ENCODE measurements at places on chromosomes 3 and 15.

- no peak for DNase-seq
Measured at GRCh38 chr15:101023501-101024072, 104.4 kb downstream of the LRRK1 start.

DNA sequence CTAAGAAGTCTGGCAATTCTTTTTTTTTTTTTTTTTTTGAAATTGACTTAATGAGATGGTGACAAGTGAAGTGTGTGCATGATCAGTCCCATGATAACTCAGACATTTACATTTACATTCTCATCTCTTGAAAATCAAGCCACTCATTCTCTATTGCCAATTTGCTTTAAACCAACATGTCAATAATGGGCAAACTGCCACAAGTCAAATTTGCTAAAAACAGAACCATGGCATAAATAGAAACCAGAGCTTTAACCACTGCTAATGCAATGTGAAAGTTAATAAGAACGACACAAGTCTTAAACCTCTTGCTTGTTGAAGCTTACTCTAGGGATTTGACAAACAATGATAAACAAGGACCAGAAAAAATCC, 12.0 kb upstream of the COL8A1 start:
- no peak for DNase-seq

GRCh38 chr3:131151-131888, 65.2 kb upstream of the CHL1 start:
- DNase-seq: no peak

DNA sequence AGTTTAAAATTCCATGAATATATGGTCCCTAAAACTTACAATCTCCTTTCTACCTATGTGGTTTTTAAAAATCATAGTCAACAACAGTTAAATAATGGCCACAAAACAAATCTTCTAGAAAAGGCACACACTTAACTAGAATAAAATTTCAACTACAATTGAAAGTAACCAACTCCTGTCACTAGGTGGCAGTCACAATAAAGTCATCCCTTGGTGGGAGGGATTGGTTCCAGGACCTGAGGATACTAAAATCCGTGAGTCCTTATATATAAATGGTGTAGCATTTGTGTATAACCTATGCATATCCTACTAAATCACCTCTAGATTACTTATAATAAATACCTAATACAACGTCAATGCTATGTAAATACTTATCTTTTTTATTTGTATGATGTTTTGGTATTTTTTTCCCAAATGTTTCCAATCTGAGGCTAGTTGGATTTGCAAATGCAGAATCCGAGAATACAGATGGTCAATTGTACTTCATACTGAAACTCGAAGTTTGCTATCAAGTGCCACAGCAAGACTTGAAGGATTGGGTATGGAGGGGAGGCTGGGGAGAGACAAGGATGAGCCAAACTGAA, 172.6 kb downstream of the FMN1 start:
- no peak for DNase-seq

- DNase-seq: no peak
Measured at GRCh38 chr3:147816752-147817151, 407.6 kb downstream of the ZIC1 start.

DNA sequence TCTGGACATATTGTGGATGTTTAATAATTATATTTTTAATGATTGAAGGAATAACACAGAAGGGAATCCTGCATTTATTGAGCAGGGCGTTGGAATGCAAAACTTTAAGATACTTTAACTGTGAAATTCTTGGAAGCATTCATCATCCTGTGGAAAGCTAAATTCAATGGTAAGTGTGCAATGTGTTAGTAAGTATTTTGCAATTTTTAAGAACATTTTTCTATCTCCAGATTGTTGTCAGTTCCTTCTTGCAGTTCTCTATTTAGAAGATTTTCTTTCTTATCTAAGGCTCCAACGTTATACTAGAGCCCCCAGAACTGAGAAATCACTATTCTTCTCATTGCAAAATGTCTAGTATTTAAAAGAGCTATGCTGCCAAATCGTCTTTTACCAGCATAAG, 132.2 kb upstream of the TSC22D2 start:
- DNase-seq: no peak

GRCh38 chr15:45225506-45226273, 26.3 kb upstream of the SLC28A2 start:
- no peak for DNase-seq

GRCh38 chr15:85583923-85584390, 203.6 kb downstream of the AKAP13 start:
- DNase-seq: no peak

GRCh38 chr3:130504701-130505100, 12.3 kb upstream of the COL6A6 start:
- no peak for DNase-seq

DNA sequence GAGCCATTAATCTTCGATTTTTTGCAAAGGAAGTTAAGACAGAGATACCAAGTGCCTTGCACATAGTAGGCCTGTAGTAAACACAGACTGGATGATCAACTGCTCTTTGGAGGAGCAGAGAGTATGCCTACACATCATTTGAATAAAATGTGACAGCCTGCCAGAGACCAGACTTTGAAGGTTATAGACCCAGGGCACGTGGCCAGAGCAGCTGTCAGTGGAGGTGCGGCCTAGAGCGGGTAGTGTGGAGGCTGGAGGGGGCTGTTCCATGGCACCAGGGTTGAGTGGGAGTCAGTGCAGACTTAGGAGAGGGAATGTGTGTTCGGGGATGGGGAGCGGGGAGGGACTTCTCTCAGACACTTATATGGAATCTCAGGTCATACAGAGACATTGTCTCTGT, 80.8 kb downstream of the SMAD3 start:
- DNase-seq: no peak

- no peak for DNase-seq
Measured at GRCh38 chr3:140258222-140258724, 323.3 kb downstream of the CLSTN2 start.

- DNase-seq: no peak
Measured at GRCh38 chr3:189851682-189852081, 220.5 kb downstream of the TP63 start.

GRCh38 chr3:187662848-187663409, 7.3 kb downstream of the SST start:
- no peak for DNase-seq

DNA sequence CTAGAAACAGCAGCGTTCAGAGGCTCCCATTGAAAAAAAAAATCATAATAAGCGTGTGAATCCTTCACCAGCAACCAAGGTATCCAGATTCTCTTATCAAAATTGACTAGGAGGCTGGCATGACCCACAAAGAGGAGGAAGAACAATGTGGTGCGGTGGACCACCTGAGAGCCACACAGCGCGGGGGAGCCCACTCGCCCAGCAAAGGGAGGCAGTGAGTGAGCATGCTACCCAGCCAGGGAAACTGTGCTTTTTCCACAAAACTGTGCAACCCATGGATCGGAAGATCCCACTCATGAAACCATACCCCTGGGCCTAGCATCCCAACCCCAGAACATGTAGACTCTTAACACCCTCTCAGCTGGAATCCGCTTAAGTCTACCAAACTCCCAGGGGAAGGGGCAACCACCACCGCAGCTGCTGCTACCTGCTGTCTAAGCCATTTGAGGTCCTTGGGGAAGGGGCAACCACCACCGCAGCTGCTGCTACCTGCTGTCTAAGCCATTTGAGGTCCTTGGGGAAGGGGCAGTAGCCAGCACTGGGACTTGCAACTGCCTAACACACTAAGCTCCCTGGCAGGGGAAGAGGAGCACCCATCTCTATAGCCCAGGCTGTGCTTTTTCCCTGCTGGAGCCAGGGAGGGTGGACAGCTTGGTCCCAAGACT, 102.8 kb upstream of the CLDN18 start:
- no peak for DNase-seq

- no peak for DNase-seq
Measured at GRCh38 chr3:157088601-157089454, 71.1 kb downstream of the CCNL1 start.

- no peak for DNase-seq
Measured at GRCh38 chr15:38266247-38266986, 13.8 kb downstream of the SPRED1 start.

- DNase-seq: no peak
Measured at GRCh38 chr3:21392526-21392925, 358.5 kb downstream of the ZNF385D start.

- no peak for DNase-seq
Measured at GRCh38 chr3:52005571-52005986, 9.9 kb upstream of the RPL29 start.

DNA sequence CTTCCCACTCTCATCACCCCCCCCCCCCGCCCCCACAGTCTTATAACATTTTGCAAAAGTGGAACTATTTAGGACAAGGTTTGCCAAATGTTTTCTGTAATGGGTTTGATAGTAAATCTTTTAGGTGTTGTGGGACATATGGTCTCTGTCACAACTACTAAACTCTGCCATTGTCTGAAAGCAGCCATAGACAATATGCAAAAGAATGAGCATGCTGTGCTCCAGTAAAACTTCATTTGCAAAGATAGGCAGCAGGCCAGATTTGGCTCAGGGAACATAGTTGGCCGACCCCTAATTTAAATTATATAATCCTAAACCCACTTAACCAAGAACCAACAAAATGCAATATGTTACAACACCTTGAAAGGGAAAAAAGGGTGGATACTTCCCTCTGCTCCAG, 46.4 kb downstream of the TIPARP start:
- no peak for DNase-seq

- DNase-seq: no peak
Measured at GRCh38 chr3:194711913-194712312, 26.2 kb downstream of the FAM43A start.

DNA sequence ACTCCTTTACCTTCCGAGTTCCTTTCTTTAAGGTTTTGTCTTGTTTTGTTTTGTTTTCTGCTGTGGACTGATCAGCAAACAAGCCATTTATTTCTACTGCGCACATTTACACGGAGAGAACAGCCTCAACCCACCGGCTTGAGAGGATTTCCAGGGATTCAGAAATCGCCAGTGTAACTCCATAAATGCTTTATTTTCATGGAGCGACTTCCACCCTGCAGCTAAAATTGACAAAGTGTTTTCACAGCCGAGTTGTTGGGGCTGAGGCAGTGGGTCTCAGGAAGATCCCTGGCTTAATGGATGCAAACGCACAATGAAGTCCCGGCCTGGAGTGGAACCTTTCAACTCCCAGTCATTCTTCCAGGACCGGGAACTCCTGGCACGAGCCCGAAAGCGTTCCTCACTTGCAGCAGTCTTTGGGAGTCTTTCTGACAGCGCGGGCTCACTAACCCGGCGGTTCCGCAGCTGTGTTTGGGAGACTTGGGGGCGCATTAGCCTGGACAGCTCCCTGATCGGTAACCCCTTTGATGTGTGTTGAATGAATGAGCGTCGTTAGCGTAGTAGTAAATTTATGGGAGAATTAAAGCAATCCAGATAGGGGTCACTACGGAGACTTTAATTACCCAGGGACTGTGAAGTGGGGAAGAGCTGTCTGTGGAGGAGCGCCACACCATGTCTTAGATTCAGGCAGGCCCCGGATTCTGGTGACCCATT, 785 bp upstream of the MYRIP start:
- no peak for DNase-seq

- DNase-seq: no peak
Measured at GRCh38 chr15:51780636-51781035, 29.2 kb downstream of the TMOD2 start.

- no peak for DNase-seq
Measured at GRCh38 chr15:70086636-70087035, 11.1 kb downstream of the TLE3 start.

- DNase-seq: no peak
Measured at GRCh38 chr15:66394472-66394871, 7.8 kb downstream of the MAP2K1 start.

- DNase-seq: no peak
Measured at GRCh38 chr15:56832125-56832524, 86.3 kb upstream of the TCF12 start.

- no peak for DNase-seq
Measured at GRCh38 chr3:99640214-99640851, 1.9 kb downstream of the COL8A1 start.

DNA sequence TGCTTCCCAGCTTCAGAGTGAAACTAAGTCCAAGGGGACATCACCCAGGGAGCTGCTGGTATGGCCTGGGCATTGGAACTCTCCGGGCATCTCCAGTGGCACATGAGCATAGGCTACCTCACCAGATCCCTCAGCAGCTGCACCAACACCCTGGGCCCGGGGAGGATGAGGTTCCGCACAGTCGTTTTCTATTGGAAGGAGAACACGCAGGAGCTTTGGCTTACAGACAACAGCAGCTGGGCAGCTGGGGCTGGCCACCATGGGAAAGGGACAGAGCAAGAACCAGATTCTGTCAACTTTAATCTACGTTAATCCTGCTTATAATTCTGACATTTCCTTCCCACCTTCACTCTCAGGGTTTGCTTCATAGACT, 65.5 kb downstream of the MYO1E start:
- DNase-seq: no peak

DNA sequence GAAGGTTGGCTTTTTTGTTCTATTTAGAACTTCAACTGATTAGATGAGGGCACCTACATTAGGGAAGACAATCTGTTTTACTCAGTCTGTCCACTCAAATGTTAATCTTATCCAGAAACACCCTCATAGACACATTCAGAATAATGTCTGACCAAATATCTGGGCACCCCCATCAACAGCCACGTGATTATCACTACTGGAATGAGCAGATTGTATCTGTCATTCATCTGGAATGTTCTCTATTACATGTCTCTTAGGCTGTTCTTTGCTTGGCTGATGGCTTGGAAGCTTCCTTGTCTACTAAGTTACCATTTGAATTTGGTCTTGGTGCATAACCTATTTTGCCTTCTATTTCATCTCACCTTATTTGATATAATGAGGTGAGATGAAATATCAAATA, 15.7 kb upstream of the LRRC58 start:
- DNase-seq: no peak

GRCh38 chr15:66734961-66735908, 33.2 kb downstream of the SMAD6 start:
- DNase-seq: no peak

DNA sequence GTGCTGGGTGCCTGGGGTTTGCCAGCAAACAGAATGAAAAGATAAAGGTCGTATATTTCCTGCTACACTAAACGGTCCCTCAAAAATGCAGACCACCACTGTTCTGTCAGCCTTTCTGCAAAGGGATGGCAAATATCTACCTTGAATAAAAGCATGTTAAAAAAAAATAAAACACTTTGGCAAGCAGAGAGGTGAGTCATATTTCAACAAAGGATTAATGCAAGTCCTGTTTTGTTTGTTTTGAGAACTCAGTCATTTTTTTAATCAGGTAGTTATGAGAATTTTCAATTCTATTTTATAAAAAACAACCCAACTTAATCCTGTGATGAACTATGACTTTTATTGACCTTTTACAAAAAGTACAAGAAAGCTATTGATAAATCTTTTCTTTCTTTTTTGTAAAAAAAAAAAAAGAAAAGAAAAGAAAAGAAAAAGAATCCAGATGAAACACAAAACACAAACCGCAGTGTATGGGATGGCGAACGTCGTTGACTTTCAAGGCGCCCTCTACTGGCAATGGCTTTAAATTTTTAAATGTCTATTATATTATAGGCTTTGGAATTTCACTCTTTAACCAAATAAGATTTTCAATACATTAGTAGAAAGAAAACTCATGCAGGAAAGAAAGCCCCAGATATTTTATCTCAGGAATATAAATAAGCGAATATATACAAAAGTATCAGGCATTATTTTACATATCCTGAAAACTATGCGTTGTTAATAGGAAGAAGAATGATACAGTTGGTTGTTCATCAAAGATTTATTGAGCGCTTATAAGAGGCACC, 87.8 kb downstream of the NCEH1 start:
- no peak for DNase-seq

Data from NCI-H187 treated with DMSO at 0.1 percent for 48 hours (cell line).